Endodermal cell (in vitro differentiated cells): ENCODE measurements at places on chromosomes 2 and 18.

DNA sequence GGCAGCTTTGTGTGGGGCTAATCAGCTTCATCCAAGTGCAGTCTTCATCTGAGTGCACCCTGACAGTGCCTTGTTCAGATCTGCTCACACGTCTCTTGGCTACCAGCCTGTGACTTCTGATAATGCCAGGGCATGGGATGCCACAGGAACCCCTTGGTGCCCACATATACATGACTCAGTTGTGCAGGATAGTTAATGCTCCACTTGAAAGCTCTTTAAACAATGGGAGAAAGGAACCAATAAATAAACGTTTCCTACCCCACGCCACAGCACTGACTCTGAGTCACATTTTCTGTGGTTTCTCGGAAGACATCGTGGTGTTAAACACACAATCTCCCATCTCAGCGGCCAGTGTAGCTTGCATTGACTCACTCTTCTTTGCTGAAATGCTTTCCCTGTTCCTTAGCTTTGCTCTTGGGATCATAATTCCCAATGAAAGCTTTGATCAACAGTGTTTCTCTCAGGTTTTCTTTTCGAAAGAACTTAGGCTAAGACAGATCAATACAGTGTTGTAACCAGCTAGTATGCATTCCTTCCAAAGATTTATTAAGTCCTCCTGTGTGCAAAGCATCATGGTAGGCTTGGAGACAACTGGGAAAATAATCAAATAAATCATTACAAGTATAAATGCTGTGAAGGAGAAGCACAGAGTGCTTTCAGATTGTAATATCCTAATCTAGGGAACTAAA, 142.0 kb downstream of the COPS8 start:
- DNase-seq: no peak

- no peak for DNase-seq
Observed at GRCh38 chr2:69828938-69829255, 563 bp upstream of the GMCL1 start.

DNA sequence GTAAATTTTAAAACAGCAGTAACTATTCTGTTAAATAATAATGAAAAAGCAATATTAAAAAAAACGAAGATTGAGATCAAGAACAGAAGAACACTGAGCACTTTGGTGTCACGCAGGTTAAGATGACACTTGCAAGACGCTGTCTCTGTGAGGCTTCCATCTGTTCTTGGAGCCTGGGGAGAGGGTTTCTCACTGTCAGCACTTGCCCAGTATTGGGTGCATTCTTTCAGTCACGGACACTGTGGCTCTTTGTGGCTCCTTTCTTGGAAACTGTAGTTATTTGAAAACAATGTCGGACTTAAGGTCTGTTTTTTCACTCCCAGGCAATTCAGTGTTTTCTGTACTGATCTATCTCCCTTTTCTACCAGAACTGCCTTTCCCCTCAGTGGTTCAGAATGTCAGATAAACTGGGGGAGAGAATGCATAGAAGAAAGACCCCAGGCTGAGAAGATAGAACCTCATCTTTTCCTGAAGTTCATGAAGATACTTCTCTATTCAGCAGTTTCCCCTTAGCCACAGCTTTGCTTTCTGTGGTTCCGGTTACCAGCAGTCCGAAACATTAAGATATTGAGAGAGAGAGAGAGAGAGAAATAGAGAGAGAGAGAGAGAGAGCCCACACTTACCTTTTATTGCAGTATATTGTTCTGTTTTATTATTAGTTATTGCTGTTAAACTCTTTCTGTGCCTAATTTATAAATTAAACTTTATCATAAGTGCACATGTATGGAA, 283.3 kb downstream of the DCDC2C start:
- DNase-seq: no peak

DNA sequence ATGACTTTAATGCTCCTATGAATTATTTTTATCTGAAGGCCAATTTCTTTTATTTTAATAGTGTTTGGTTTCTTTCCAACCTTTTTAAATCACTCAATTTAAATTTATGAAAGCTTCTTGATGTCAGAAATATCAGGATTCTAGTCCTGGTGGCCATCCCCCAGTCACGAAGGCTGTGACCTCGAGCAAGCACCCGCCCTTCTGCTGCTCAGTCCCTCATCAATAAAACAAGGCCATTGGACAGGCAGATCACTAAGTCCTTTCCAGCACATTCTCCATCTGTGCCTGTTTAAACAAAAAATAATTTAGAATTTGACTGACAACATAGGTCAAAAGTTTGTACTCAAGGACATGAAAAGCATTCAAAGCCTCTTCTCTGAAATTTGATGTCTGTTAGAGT, 483.6 kb upstream of the VRK2 start:
- DNase-seq: no peak

GRCh38 chr2:102505290-102505689, 32.3 kb downstream of the SLC9A4 start:
- no peak for DNase-seq

GRCh38 chr2:113203901-113204519, 30.2 kb downstream of the PSD4 start:
- DNase-seq: peak; percentile 96

GRCh38 chr2:57549642-57550102, 496.9 kb upstream of the VRK2 start:
- DNase-seq: no peak

DNA sequence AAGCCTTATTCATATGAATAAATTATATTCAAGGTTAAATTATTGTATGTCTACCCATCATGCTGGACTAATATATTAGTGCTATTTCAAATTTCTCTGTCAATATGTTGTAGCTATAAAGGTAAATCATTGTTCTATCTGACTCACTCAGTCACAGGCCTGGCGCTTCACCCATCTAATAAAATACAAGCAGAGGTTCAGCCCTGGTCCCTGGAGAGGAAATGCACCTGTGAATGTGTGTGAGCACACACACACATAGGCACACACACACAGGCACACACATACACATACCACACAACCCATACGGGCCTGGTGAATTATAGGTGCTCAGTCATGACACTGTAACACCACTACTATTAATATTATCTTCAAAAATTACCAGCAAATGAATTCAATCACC, 1396.1 kb downstream of the DPP10 start:
- no peak for DNase-seq

- no peak for DNase-seq
Observed at GRCh38 chr2:10965241-10965843, 53.6 kb downstream of the KCNF1 start.

GRCh38 chr2:145593280-145593679, 1073.4 kb upstream of the ZEB2 start:
- DNase-seq: no peak

- no peak for DNase-seq
Observed at GRCh38 chr2:133573491-133574162, 5.4 kb upstream of the NCKAP5 start.

DNA sequence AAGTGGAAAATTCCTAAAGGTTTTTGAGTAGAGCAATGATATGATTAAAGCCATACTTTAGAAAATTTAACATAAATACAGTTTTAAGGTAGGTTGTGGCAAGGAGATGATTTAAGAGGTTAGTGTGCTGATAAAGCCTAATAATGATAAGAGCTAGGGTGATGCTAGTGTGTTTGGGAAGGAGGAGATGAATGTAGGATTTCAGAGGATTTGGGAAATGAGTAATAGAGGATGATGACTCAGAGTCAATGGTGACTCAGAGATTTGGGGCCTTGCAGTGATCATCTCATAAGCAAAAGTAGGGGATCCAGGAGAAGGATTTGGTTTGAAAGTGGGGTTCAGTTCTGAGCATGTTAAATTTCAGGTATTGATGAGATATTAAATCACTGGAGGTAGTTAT, 23.3 kb downstream of the STAMBP start:
- no peak for DNase-seq

GRCh38 chr2:47699533-47700215, 83.3 kb upstream of the MSH6 start:
- DNase-seq: no peak

DNA sequence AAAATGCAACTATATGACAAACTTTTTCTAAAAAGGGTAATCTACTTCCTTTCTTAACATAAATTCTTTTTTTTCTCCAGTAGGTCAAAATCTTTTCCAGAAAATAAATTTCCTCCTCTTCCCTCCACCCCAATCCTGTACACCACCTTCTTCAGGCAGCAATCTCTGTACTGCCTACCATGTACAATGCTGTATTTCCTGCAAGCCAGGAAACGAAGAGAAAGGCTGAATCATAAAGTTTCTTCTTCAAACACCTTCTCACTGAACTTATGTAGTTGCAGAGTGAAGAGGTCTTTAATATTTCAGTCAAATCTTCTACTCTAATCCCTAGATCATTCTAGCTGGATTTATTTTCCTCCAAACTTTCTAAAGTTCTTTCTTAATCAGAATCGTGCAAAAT, 18.2 kb upstream of the C2orf66 start:
- DNase-seq: no peak

- DNase-seq: no peak
Observed at GRCh38 chr2:6355886-6356761, 509.6 kb downstream of the CMPK2 start.

GRCh38 chr2:21317131-21317530, 193.4 kb downstream of the TDRD15 start:
- DNase-seq: peak; percentile 81

DNA sequence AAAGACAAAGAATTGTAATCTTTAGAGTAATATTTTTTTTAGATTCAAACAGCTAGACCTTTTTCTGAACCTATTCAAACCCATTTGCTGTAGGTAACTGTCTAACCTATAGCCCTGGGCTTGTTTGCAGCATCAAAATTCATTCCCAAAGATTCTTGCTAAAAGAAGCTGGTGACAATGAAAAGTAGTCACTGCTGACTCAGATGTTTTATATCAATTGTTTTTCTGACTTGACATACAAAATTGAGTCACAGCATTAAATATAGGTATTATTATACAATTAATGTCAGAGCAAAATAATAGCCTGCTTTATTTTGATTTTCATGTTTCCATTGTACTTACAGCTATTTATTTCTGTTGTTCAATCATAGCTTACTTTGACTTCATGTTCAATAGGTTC, 320.3 kb upstream of the NRP2 start:
- no peak for DNase-seq
